ENCODE measurements at places on chromosomes 2 and 18. TPM values are rescaled to one million over a fixed set of nuclear protein-coding genes. Genes with fewer than 3 reads are reported as not detected.

AOX1 gene
- total RNA-seq = 1.5 TPM

SKOR2 gene
- not detected for total RNA-seq

NUP35 gene
- total RNA-seq = 16.8 TPM

ADRA2B gene
- not detected for total RNA-seq

TXNDC2 gene
- total RNA-seq = 0.13 TPM

ATF2 gene
- 23.5 TPM for total RNA-seq

GALNT5 gene
- total RNA-seq = 2.4 TPM

LRP2 gene
- 6.1 TPM for total RNA-seq

CLEC4F gene
- not detected for total RNA-seq

RAD51AP2 gene
- not detected for total RNA-seq

GLS gene
- 126 TPM for total RNA-seq

ZSWIM2 gene
- not detected for total RNA-seq

REG3G gene
- not detected for total RNA-seq

IFIH1 gene
- 6.3 TPM for total RNA-seq

SIX3 gene
- not detected for total RNA-seq

TUBA3E gene
- total RNA-seq = not detected

RAX gene
- not detected for total RNA-seq

TNFRSF11A gene
- total RNA-seq = 0.13 TPM

CPLX4 gene
- total RNA-seq = not detected

CDH7 gene
- total RNA-seq = not detected

PELI1 gene
- 19.3 TPM for total RNA-seq

UGT1A10 gene
- total RNA-seq = not detected

ANKRD30BL gene
- total RNA-seq = not detected

UGT1A7 gene
- total RNA-seq = not detected

C2orf81 gene
- total RNA-seq = 2.4 TPM

INHA gene
- total RNA-seq = 1.0 TPM

COL4A4 gene
- 0.81 TPM for total RNA-seq

MRO gene
- 0.25 TPM for total RNA-seq

ACTG2 gene
- 8.6 TPM for total RNA-seq

NGEF gene
- total RNA-seq = 0.98 TPM

VIL1 gene
- total RNA-seq = not detected

TACR1 gene
- not detected for total RNA-seq

EGR4 gene
- not detected for total RNA-seq

ELMOD3 gene
- total RNA-seq = 13.0 TPM

KCTD1 gene
- total RNA-seq = 23.2 TPM

PLB1 gene
- total RNA-seq = 0.81 TPM

DSG3 gene
- not detected for total RNA-seq
